Osteoblast (primary cell): ENCODE measurements at places on chromosomes 5 and 9. TPM values are rescaled to one million over a fixed set of nuclear protein-coding genes. Genes with fewer than 3 reads are reported as not detected.

HTR1A gene
- not detected in 2 replicates for total RNA-seq

PTGES gene
- total RNA-seq: 70.9 and 115 TPM in 2 replicates

LYRM7 gene
- total RNA-seq: 4.7 and 5.3 TPM in 2 replicates

LRRC19 gene
- total RNA-seq: under 0.01 TPM in 2 replicates

SMC2 gene
- 6.9 and 9.1 TPM in 2 replicates for total RNA-seq

SPATA31D4 gene
- total RNA-seq: not detected in 2 replicates

SYNPO gene
- total RNA-seq: 2.7 and 4.0 TPM in 2 replicates

SMIM27 gene
- total RNA-seq: 1.8 and 2.9 TPM in 2 replicates

CCDC180 gene
- total RNA-seq: 4.7 and 6.2 TPM in 2 replicates

RACK1 gene
- 3,800 and 4,007 TPM in 2 replicates for total RNA-seq

FCHSD1 gene
- 21.8 and 22.4 TPM in 2 replicates for total RNA-seq

NUTM2F gene
- not detected in 2 replicates for total RNA-seq

FOXD1 gene
- total RNA-seq: 12.7 and 17.0 TPM in 2 replicates

DNM1 gene
- 3.6 and 6.5 TPM in 2 replicates for total RNA-seq

SLC36A3 gene
- total RNA-seq: not detected in 2 replicates

SCGB3A2 gene
- total RNA-seq: not detected in 2 replicates

RASGEF1C gene
- under 0.01 TPM in 1 of 2 replicates, not detected in the other for total RNA-seq

SLC22A4 gene
- total RNA-seq: 2.9 and 3.8 TPM in 2 replicates

IL31RA gene
- total RNA-seq: 0.36 TPM in 1 of 2 replicates, not detected in the other

GGTA1 gene
- not detected in 2 replicates for total RNA-seq

SV2C gene
- not detected in 2 replicates for total RNA-seq

NCS1 gene
- total RNA-seq: 43.0 and 49.9 TPM in 2 replicates
